ENCODE measurements at places on chromosomes 2 and 18.

DNA sequence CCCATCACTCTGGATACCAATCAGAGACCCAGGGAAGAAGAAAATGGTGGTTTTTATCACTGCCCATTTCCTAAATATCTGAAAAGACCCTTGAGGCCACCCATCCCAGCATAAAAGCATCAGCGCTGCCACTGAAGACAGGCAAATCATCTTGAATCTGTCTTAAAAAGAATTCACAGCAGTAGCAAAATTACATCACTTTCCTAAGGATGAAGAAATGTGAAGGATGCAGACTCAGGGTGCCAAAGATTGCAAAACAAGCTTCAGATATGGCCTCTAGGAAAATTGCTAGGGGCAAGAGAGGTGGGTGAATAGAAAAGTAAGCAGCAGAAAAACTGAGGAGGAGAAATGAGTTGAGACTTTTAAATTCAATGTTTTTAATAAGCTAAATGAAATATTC, 70.0 kb downstream of the SLC25A12 start:
- DNase-seq = no peak

DNA sequence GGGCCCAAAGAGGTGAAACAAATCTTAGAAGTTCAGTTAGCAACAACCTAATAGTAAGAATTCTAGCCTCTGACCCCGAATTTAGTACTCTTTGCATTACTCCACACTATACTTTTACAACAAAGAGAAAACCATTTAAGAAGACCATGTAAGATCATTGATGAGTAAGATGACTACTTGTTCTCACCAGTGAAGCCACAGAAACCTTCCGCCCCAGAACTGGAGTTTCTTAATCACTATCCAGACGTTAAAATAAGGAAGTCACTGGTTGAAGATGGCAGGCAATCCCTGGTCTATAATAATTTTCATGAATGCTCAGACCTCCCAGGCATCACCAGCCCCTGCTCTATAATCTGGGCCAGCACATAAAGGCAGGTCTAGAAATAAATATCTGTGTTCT, 95.0 kb downstream of the TMEM163 start:
- DNase-seq = no peak

GRCh38 chr18:30302181-30302580, 740.4 kb downstream of the DSC3 start:
- no peak for DNase-seq

- no peak for DNase-seq
Measured at GRCh38 chr2:161355983-161356382, 47.8 kb downstream of the PSMD14 start.

DNA sequence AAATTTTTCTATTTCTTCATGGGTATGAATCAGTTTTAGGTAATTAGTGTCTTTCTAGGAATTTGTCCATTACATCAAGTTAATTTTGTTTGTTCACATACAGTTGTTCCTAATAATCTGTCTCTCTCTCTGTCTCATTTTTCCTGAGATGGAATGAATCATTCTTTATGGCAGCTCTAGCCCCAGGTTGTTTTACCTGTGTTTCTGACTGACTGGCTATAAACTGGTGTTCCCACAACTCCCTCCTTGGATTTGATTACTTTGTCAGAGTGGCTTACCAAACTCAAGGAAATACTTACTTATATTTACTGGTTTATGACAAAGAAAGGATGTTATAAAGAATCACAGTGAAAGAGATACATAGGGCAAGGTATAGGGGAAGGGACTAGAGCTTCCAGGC, 15.1 kb downstream of the ADNP2 start:
- DNase-seq = no peak

DNA sequence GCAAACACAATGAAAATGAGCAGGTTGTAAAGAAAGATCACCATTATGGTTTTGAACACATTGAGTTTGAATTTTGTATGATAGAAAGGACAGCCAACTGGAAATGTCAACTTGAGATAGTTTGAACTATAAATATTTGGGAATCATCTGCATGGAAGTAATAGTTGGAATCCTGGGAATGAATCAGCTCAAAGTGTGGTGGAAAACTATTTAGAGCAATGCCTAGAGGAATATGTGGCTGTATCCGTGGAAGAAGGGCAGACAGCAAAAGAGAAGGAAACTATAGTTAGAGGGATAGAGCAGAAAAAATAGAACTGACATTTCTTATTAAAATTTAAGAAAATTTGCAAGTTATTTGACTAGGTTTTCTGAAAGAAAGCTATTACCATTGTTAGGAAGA, 112.5 kb upstream of the OTX1 start:
- DNase-seq = no peak
